Hypothalamus (tissue), 51 donors: ENCODE measurements at places on chromosomes 11 and 22.

DNA sequence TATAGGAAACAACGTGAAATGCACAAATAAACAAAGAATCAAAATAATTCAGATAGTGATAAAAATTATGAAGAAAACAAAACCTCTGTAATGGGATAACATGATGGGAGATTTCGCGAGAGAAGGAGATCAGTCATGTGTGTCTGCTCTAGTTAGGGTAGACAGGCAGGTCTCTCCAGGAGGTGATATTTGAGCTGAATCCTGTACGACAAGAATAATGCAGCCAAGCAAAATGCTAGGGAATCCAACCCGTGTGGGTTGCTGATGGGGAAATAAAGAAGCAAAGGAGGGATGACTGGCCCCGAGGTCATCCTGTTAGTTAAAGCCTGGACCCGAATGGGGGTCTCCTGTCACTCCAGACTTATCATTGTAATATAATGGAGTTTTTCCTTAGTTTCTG, 16.0 kb downstream of the MAML2 start:
- no peak for DNase-seq

- no peak for DNase-seq
Measured at GRCh38 chr11:73149105-73149504, 7.0 kb upstream of the FCHSD2 start.

DNA sequence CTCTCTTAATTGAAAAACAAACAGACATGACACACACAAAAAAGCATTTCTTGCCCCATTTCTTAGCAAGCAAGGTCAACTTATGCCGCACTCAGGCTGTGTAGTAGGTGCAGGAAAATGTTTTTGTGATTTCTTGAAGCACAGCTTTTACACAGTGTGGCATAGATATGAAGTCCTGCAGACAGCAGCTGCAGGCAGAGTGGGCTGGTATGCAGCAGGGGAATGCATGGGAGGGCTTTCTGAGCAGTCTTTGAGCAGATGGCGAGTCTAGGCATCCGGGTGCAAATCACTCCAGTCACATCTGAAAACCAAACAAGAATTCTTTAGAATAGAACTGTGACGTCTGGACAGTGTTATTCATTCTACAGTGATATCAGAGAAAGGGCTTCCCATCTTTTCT, 87.5 kb downstream of the BLID start:
- no peak for DNase-seq

GRCh38 chr11:59040607-59041006, 45.5 kb upstream of the GLYATL1B start:
- no peak for DNase-seq

DNA sequence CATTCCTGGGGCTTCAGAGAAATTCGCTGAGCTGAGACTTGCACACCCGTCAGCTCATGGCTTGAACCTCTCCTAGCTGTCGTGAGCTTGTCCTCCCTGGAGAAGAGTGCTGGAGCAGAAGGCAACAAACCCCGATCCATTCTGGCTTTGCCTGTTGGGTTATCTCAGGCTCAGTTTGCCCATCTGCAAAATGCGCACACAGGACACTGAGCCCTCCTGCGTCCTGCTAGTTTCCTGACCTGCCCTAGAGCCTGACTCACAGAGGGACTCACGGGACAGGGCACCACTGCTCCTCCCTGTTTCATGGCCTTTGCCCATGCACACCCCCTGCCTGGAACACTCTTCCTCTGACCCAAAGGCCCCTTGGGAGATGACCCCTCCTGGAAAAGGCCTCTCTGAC, 365.0 kb downstream of the MN1 start:
- DNase-seq = no peak

DNA sequence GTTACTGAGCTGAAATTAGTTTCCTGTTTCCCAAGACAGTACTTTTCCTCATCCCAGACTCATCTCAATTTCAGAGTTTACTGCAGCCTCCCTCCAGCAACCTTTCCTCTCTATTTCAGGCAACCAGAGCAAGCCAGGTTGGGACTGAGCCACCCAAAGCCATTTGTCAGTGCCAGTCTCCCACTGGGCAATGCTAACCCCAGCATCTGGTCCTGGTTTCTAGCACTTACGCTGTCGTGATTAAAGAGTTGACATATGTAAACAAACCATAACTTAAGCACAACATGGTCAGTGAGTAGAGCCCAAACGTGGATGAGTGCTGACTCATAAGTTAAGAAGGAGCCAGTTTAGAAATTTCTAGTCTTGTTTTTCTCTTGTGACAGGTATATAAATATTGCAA, 119.6 kb upstream of the BLID start:
- no peak for DNase-seq

- DNase-seq = no peak
Measured at GRCh38 chr11:120184371-120184945, 26.4 kb upstream of the OAF start.

- no peak for DNase-seq
Measured at GRCh38 chr11:17294033-17294432, 17.5 kb downstream of the NUCB2 start.

- DNase-seq = no peak
Measured at GRCh38 chr22:32535531-32536190, 61.0 kb downstream of the FBXO7 start.

DNA sequence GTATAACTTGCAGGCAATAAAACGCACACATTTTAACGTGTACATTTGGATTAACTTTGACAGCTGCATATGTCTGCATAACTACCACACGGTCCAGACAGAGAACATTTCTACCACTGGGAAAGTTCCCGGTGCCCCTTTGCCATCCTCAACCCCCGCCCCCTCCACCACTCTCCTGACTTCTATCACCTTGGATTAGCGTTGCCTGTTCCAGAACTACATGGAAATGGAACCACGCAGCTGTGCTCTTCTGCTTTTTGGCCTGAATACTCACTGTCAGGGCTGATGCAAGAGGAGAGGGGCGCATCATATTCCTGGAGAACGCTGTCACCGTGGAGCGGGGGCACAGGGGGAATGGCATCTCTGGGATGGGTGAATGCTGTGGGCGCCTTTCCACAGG, 62.1 kb downstream of the LRP5 start:
- no peak for DNase-seq

DNA sequence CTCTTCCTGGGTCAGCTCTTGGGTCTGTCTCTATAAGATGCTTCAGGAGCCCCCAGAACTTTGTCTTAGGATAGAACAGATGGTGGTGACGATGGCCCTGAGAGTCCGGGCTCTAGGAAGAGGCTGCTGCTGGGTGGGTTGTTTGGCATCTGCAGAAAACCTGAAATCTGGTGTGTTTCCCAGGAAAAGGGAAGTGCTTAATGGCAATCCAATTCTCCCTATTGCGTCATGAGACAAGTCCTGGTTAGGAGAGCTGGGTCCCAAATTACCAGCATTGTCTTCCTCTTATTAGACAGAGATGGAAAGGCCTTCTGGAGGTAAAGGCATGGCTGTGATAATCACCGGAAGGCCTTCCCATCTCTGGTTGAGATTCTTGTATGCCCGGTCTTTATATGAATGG, 48.9 kb upstream of the GRAMD1B start:
- DNase-seq = no peak

DNA sequence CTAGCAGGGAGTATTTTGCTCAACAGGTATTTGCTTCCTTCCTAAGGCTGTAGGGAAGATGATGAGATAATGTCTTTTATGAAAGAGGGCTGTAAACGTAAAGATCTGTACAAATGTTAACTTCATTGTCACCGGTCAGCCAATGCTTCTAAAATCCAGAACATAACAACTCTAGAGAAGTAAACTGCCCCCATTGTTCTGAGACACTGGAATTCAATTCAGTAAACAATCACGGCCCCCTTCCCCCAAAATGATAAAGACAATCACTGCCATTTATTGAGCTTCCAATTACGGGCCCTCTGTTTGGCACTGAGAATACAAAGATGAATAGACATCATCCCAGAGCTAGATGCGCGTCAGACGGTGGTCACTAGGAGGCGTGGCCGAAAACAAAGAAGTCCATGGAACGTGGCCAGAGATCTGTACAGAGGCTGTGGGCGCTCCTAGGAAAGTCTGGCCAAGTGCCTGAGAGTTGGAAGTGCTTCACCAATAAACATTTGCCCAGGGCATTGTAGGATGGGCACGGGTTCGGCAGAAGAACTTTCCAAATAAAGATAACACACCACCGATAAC, 576 bp downstream of the TMEM258 start:
- DNase-seq = peak; percentile 85

DNA sequence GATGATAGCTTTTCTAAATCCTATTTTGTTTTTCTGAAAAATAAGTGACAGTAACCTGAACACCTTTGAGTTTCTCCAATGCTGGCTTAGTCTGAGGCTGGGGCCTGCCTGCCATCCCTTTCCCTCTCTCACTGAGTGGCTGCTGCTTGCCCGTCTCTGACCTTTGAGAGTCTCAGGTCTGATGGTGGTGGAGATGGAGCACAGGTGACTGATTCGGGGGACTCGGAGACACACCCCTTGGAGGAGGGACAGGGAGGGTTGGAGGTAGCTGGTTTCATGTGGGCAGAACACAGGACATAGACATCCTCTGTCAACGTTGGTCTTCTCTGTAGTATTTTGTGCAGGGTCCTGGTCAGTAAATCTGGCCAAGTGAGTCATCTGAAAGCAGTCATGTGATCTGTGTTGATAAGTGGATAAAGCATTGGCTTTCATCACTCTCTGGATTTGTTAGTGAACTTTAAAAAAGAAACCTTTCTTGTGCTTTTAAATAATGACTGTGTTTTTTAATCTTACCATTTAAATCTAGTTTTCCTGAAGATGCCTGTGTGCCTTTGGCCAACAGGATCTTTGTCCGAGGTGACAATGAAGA, 47.1 kb upstream of the CLDN5 start:
- DNase-seq = no peak

DNA sequence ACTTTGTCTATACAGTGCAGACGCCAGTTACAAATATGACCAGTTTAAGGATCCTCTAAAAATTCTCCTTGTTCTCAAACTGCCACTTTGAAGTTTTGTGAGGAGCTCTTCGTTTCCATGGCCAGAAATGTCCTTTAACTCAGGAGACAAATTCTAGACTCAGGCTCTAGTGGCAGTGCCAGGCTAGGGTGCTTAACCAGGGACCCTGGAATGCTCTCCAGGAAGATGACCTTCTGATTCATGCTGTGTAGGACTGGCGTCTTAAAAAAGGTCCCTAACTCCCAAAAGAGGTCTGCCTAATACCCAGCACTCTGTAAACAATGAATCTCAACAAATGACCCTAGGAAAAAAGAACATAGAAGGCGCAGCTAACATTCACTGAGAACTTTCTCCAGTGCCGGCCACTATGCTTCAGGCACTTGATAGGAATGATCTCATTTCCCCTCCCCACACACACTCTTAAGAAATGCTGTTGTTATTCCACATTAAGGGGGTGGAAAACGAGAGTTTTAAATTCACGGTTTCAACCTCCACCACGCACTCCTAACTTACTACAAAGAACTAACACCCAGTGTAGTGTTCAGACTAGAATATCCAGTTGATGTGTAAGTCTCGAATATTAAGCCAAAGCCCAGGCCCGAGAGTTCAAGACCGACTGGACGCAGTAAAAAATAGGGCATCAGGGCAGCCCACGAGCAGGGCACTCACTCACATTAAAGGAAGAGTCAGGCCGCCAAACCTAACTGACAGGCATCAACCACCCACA, 747 bp downstream of the NXF1 start:
- DNase-seq = no peak

GRCh38 chr11:44268614-44269080, 41.3 kb downstream of the ALX4 start:
- DNase-seq = no peak

- peak; percentile 63 for DNase-seq
Measured at GRCh38 chr11:65478388-65479183, 20.3 kb upstream of the MALAT1 start.
